ENCODE measurements at places on chromosomes 1 and 21.

- no peak for DNase-seq
These were observed 4.1 kb downstream of the PYCR2 start for GRCh38 chr1:225919906-225920305.

DNA sequence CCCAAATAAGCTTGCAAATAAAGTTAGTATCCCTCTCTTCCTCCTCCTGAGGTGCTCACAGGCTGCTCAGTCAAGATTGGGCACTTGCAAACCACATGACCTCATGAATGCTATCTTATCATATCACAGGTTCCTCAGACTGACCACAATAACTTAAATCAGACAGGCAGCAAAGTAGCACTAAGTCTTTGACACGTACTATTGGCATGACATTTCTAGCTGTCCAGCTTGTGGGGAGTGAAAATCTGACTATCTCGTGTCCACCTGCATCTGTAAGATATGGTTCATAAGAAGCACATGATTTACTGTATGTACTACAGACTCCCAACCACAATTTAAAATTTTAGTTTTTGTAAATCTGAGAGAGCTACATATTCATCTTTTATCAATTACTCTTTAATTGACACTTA, 58.0 kb upstream of the GFI1 start:
- DNase-seq = no peak

GRCh38 chr21:46031484-46031883, 49.9 kb downstream of the COL6A1 start:
- no peak for DNase-seq

DNA sequence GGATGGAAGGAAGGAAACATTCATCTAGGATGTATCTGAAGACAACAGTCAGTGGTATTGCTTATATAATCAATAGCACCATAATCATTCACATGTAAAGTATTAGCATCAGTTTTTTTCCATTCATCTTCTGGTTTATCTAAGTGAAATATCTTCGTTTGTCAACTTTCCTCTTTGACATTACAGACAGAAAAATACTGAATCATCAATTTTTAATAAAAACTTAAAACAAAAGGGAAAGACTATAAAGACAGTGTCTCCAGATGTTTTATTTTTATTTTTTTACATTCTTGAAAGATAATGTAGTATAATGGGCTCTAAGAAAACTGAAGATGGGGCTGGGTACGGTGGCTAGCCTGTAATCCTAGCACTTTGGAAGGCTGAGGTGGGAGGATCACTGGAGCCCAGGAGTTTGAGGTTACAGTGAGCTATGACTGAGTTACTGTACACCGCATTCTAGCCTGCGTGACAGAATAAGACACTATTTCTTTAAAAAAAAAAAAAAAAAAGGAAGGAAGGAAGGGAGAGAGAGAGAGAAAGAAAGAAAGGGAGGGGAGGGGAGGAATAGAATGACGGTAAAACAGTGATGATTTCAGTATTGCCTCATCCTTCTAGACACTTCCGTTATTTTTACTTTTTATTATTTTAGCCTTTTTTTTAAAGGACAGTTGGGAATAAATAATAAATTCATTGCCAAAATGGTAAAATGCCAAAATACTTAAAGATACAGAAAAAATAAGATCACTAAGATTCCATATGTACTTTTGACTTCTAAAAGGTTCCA, 89.5 kb downstream of the NRIP1 start:
- DNase-seq = no peak

GRCh38 chr1:220979371-220979770, 100.1 kb downstream of the HLX start:
- DNase-seq = no peak

DNA sequence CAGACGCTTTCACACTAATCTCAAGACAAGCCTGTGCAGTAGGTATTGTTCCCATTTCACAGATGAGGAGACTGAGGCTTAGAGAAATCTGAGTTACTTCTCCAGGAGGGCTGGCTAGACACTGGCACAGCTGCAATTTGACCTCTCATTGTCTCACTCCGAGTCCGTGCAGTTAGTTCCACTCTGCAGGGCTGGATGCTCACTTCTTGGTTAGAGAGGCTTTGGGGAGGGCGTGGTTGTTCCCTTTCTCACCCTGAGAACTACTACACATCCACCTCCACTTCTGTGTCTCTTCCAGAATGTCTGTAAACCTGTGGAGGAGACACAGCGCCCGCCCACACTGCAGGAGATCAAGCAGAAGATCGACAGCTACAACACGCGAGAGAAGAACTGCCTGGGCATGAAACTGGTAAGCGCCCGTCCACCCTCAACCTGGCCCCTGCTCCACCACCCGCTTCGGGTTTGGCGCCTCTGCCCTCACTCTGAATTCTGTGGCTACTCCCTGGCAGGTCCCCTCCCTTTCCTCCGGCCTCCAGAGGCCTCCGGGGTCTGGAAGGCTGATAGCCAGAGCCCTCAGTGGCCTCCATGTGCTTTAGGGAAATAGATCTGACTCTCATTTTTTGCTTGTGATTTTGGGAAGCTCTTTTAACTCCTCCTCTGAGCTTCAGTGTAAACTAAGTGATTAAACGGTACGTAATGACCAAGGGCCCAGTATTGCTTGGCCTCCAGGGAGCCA, 29.1 kb downstream of the EIF2D start:
- DNase-seq = no peak

Measured in iPS DF 6.9 (cell line).